CD8-positive, alpha-beta T cell (primary cell): ENCODE measurements at places on chromosomes 16 and 17.
A peak's percentile ranks its signal among the peaks of the same experiment; 100 is the strongest.

DNA sequence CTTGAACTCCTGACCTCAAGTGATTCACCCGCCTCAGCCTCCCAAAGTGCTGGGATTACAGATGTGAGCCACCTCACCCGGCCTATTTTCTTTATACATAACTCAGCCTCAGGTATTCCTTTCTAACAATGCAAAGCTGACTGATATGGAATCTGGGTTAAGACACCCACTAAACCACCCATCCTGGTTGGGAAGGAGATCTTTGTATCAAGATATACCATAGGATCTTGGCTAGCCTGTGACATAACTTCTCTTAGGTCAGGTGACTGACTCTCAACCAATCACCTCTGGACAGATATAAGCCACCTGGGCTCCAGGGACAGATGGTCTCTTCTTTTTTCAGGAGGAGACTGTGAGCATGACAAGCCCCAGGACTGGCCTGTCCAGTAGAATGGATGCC, 51.2 kb upstream of the NKD1 start:
- DNase-seq = no peak

DNA sequence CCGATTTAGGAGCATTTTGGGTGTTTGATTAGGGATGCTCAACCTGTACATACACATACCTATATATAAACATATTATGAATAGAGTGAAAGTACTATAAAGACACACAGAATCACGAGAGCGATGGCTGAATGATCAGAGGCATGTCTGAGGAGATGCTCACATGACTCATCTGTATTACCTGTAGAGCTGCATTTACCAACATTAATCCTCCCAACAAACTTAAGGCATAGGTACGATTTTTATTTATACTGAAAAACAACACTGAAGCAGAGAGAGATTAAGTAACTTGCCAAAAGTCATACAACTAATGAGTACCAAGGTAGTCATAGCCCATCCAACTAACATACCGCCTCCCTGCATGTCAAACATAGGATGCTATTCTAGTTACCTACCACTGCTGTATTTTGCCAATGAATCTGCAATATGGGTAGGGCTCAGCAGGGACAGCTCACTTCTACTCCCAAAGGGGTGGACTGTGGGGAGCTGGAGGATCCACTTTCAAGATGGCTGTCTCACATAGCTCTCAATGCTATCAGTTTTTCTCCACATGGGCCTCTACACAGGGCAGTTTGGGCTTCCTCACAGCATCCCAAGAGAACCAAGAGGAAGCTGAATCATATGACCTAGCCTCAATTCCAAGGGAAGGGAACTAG, 7.3 kb downstream of the CYB5D1 start:
- DNase-seq = no peak

DNA sequence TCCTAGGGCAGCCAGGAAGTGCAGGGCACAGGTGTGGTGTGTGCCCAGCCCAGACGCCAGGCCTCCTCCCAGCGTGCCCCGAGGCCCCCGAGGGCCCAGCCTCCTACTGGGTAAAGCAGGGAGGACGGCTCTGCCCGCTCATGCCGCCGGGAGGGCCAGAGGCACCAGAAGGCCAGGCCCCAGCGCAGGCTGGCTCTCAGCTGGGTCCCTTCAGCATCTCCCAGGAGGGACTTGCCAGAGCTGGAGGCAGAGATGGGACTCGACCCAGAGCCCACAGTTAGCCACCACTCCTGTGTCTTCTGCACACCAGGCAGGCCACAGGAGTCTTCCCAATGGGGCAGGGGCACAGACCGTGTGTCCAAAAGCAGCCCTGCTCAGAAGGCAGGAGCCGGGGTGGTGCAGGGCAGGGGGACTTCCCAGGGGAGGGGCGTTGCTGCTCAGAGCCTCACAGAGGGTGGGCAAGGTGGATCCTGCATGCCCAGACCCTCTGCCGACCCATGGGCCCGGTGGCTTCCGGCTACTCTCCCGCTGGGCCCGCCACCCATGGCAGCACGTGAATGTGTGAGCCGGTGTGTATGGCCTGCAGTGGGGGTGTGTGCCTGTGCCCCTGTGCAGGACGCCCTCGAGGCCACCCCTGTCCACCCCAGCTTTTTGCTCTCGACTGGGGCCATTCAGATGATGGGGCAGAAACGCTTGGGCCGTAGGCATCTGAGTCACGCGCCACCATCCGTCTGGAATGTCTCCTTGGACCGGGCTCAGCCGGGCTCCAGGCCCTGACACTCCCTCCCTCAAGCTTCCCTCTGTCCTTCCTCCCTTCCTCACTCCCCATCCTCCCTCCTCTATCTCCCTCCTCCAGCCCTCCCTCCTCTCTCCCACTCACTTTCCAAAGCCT, 5.7 kb upstream of the ZNF469 start:
- no peak for DNase-seq

GRCh38 chr17:75295201-75296158, 6.2 kb upstream of the SLC25A19 start:
- no peak for DNase-seq

DNA sequence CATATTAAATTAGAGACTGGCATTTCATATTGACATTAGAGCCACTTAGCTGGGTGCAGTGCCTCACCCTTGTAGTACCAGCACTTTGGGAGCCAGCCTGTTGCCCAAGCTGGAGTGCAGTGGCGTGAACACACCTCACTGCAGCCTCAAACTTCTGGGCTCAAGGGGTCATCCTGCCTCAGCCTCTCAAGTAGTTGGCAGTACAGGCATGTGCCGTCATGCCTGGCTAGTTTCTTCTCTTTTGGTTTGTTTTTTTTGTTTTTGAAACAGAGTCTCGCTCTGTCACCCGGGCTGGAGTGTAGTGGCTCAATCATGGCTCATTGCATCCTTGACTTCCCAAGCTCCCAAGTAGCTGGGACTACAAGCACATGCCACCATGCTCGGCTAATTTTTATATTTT, 8.7 kb downstream of the PPM1E start:
- no peak for DNase-seq

- DNase-seq = no peak
Measured at GRCh38 chr17:27624539-27624938, 6.4 kb upstream of the LGALS9 start.

DNA sequence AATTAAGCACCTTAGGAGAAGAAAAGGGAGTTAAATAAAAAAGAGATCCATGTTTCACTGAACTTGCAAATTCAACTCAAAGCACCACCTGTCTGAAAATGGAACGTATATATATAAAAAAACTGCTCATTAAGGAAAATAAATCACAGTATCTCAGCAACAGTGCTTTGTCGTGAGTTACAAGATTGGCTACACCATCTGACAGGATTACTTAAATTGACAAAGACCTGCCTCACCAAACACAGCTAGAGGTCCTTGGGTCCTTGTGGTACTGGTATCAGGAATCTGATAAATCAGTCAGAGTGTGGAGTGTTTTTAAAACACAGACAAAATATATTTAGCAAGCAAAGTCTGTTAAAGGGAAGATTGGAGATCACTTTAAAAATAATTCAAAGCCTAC, 63.9 kb downstream of the KANSL1 start:
- DNase-seq = no peak

DNA sequence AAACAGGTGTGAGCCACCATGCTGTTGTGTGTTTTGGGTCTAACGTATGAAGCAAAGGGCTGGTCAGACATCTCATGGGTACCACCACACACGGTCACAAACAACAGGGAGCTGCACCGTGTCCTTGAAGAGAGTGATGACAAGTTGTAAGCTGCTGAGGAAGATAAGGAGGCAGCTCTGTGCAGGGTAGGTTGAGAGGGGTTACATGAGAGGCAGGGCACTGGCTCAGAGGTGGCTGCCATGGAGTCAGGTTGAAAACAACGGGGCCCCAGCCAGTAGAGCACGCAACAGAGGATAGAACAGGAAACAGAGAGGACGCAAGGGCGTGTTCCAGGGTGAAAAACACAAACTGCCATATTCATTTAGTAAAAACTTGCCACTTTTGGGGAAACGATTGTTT, 52.2 kb downstream of the TRARG1 start:
- DNase-seq = no peak

DNA sequence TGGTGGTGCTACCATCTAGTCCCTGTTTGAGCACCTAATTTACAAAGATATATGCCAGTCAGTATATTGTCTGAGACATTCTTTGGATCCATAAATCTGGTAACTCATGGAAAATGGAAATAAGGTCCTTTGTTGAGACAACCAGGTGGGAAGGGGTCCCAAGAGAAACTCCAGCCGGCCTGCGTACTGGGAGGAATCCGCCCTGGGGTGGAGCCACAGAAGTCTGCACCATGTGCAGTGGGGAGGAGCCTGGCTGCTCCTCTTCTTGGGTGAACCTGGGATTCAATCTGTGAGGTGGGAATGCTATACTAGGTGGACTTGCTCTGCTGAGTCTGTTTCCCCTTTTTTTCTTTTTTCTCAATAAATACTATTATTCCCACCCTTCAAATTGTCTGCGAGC, 339.2 kb upstream of the TNRC6C start:
- no peak for DNase-seq

DNA sequence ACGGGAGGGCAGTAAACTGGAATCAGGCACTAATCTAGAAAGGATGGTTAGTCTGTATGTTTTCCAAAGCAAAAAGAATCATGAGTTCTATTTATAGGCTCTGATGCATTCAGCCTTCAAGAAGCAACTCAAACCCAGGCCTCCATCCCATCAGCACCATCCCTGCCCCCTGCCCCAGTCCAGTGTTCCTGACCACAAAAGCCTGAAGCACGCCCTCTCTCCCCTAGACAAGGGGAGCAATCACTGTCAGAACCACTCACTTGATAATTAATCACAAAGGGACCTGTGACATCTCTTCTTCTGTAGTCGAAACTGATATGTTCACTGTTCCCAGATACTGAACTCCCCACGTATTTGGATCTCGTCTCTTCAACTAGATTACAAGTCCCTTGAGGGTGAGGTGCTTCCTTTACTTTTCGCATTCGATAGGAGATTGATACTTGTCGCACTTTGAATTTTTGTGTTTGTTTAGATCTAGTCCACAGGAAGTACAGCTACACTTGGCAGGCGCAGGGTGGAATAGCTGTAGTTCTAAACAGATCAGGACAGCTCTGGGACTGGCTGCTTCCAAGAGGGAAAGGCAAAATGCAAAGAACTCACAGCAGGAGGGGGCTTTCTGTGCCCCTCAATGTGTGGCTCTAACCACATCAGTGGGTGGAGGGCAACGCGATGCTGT, 36.4 kb upstream of the CCDC182 start:
- no peak for DNase-seq

GRCh38 chr17:29256735-29257466, 10.2 kb downstream of the CRYBA1 start:
- DNase-seq = no peak

- DNase-seq = no peak
Measured at GRCh38 chr16:59567496-59567895, 833.4 kb upstream of the GOT2 start.

DNA sequence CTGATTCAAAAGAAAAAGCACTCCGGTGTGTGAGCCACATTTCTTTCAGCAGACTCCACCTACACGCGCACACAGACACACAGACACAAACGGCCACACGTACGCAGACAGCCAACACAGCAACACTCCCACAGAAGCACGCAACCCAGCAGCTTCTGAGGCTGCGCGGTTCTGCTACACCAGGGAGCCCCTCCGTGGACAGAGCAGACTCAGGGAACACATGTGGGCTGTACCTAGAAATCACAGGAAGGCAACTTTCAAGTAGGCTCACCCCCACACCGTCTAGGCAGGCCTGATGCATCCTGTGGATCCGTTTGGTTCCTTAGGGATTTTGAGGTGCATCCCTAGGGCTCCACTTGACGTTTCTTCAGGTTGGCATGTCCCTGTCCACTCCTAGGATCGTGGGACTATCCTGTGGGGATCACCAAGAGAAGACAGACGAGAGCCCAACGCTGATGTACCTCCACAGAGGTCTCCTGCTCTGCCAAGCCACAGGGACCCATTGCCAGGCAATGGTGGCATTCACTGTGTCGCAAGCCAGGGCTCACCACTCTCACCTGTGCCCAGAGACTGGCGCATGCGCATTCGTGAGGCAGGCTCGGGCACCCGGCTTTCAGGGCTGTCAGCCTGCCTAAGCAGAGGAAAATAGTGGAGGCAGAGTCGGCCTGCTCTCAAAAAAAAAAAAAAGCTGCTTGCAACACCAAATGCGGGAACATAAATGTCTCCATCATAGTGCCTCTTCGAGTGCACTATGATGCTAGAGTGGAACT, 2333.3 kb downstream of the TP53TG3F start:
- no peak for DNase-seq

DNA sequence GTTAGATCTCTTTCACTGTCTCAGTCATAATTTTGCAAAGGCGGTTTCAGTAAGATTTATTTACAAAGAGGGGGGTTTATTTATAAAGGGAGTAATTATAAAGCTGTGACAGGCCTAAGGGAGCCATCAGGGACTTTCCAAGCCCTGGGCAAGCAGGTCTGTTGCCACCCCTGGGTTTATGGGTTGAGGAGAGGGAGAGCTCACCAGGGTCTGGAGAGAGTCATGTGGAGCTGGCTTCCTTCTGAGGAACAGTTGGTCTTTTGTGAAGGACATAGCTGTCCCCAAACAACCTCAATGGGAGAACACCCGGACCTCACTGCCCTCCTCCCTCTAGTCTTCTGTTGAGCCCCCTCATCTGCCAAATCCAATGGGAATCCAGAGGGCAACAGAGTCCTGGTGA, 9.8 kb downstream of the ITGAM start:
- no peak for DNase-seq

DNA sequence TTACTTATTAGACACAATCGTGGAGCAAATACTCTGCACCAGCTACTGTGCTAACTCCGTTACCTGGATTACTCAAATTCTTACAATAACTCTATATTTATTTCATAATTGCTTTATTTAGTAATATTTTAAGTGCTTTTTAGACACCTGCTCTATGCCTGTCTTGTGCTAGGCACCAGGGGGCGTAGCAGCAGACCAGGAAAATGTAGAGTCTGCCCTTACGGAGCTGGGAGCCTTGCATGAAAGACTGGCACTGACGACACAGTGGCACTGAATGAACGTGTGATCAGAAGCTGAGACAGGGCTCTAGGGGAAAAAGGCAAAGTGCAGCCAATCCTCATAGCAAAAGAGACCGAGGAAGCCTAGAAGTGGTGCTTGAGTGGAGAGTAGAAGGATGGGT, 486.5 kb downstream of the CDH13 start:
- DNase-seq = peak; percentile 9

GRCh38 chr17:63993368-63993985, 4.7 kb upstream of the PRR29 start:
- no peak for DNase-seq

DNA sequence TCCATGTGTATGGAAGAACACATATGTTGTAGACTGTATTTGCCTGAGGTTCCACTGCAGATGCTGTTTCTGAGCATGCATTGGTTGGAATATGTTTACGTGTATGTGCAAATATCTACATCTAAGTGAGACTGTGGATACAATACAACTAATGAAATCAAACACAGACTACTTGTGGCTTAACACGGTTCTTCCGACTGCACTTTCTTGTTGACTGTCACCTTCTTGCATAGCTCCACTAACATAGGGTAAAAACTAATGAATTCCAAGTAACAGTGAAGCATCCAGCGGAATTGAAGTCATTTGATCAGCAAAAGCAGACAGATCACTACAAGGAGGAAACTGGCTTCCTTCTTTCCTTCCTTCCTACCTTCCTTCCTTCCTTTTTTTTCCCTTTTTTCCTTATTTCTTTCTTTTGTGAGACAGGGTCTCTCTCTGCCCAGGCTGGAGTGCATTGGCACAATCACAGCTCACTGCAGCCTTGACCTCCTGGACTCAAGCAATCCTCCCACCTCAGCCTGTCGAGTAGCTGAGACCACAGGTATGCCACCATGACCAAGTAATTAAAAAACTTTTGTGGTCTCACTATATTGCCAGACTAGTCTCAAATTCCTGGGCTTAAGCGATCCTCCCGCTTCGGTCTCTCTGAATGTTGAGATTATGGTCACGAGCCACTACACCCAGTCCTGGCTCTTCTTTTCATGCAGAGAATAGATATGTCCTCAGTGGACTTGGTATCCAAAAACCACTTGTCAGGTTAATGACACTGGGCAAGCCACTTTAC, 22.0 kb upstream of the CCL1 start:
- DNase-seq = no peak
